Pulmonary artery endothelial cell (primary cell): ENCODE measurements at places on chromosomes 5 and 9. TPM values are rescaled to one million over a fixed set of nuclear protein-coding genes. Genes with fewer than 3 reads are reported as not detected.

DNA sequence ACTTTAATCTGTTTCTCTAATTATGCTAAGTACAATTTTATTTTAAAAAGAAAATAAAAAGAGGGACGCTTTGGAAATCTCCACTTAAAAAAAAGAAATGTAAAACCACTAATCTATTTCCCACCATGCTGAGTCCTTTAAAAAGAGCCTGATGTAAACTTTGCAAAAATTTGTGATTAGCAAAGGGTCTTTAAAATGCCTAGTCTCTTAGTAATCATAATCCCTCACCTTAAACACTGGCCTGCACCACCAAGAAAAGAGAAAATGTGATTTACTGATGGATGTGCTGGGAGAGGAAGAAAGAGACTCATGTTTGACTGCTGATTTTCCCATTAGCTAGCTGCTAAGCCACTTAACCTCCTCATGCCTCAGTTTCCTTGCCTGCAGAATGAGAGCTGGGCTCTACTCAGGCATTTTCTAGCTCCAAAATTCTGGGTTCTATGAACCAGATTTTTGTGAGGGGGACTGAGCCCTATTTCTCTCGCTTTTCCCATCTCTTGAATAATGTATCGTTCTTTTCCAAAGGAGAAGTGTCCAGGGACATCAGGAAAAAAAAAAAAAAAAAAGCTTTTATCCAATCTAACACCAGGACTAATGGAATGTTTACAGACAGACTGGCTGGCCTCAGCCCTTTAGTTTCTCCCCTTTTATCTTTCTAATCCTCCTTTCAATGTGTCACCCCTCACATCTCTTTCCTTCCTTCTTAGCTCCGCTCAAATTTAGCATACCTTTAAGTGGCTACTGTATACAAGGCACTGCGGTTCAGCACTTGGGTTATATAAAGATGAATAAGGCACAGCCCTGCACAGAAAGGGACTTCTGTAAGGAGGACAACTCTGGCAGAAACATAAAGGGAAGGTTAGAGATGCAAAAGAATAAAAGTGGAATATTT lies 312.4 kb downstream of the ARL15 start:
- DNase-seq = no peak

- DNase-seq = no peak
These were observed 45.5 kb downstream of the CTSL start for GRCh38 chr9:87771316-87772006.

- no peak for DNase-seq
These were observed 44.7 kb downstream of the CCL28 start for GRCh38 chr5:43367453-43367852.

- DNase-seq = no peak
These were observed 140.7 kb downstream of the MTX3 start for GRCh38 chr5:79850316-79850822.

DNA sequence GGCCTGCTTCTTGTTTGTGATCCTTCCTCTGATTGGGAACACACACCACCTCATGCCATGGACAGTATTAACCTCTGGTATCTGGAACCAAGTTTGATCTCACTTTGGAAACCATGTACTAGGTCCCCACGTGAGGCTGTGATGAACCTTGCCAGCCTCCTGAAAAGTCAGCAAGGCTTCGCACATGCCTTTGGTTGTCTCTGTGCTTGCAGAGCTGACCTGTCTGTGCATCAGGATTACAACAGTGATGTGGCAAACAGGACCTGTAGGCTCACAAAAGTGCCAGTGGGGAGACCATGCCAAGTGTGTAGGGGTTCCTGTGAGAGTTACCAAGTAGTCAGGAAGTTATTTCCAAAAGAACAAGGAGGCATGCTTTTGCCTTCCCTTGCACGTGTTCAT lies 1.4 kb downstream of the ACO1 start:
- DNase-seq = no peak

- DNase-seq = no peak
These were observed 74.3 kb downstream of the NNT start for GRCh38 chr5:43677253-43677652.

- DNase-seq = no peak
These were observed 6.2 kb downstream of the MAPKAP1 start for GRCh38 chr9:125700791-125701190.

DNA sequence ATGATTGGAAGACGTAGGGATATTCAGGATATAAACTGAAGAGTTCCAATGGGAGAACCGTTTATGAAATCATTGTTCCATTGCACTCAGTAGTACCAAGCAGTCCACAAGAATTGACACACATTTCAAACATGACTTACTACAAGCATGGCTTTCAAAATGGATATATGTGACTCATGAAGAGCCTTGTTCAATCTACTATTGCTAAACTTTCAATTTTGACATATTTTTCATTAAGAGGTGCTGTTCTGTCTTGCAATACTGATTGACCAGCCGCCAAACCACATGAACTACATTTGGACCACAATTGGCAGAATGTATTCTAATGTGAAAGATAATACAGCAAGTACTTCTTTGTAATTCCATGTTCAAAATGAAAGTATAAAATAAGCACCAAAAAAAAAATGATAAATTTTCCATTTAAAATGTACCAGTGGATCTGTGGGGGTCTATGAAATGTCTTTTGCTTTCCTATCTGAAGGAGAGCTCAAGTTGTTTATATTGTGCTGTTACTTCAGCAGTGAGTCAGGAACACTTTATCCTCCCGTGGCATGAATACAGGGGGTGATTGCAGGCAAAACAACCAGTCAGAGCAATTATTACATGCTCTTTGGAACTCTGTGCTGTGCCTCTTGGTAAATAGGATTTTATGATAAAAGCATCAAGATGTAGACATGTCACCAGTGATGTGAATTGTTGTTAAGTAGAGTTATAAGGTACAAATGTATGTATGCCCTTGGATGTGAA lies 366.0 kb downstream of the ARRDC3 start:
- DNase-seq = no peak

DNA sequence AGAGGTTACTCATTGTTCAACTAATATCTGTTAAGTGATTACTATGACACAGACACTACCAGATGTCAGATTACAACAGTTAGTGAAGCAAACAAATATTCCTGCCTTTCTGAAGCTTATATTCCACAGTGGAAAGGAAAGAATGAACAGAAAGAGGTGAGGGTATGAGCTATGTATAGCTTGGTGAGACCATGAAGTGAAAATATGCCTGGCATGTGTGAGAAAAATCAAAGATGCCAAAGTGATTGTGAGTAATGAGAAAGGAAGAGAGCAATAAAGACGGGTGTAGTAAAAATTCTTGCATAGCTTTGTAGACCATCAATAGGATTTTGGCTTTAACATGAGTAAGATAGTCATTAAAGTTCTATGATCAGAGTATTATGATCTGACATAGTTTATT lies 734.5 kb upstream of the NUDT12 start:
- no peak for DNase-seq

- DNase-seq = no peak
These were observed 5.6 kb downstream of the ADGRD2 start for GRCh38 chr9:124455820-124456219.

DNA sequence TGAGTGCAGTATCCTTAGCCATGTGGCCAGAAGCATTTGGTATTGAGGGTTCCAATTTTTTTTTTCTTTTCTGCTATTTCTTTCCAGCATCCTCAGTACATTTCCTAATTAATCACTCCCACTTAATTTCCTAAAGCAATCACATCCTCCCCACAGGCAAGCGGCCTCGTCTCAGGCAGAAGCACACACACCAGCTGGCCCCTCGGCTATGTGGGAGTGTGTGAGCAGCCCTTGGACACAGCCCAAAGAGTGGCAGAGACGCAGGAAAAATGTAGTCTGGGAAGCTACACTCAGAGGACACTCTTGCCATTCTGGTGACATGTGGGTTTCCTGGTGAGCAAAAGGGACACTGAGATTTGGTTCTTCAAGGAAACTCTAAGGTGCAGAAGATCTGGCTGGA lies 20.7 kb downstream of the SLIT3 start:
- DNase-seq = no peak

- DNase-seq = no peak
These were observed at the start of gene ARL10 for GRCh38 chr5:176365351-176366231. Gene ARL10, plus strand, starts transcription at chr5:176365487. Its CDS starts 77 bp downstream, at chr5:176365564.

GRCh38 chr5:90810211-90810610 lies 251.6 kb downstream of the ADGRV1 start:
- DNase-seq = no peak

DNA sequence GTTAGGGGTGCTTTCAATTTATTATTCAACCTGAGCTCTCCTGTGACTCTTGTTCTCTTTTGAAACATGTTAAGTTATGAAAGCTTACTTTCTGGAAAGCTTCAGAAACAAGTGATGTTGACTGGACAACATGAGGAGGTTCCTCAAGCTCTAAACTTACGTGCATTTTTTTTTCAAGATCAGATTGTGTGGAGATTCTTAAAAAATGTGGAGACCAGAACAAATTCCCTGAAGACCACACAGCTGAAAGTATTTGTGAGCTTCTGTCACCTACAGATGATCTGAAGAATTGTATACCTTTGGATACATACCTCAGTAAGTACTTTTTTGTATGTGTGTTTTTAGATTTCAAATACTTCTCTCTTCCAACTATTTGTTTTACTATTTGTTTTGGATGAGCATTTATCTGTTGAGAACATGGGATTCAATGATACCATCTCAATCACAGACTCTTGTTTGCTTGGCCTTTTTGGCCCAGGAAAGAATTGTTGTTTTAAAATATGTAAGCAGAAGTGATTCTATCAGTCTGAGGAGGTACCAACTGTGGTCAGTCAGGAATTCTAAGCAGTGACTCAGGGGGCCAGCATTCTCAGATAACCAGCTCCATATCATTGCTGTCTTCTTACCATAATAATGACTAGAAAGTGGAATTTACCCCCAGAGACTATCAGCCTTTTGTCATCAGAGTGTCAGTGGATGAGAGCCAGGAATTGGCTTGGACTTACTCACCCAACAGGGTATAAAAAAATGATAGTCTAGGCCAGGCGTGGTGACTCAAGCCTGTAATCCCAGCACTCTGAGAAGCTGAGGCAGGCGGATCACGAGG lies 34.4 kb upstream of the GLIPR2 start:
- DNase-seq = peak; percentile 74

GRCh38 chr5:10726913-10727517 lies 34.0 kb downstream of the DAP start:
- DNase-seq = no peak

DNA sequence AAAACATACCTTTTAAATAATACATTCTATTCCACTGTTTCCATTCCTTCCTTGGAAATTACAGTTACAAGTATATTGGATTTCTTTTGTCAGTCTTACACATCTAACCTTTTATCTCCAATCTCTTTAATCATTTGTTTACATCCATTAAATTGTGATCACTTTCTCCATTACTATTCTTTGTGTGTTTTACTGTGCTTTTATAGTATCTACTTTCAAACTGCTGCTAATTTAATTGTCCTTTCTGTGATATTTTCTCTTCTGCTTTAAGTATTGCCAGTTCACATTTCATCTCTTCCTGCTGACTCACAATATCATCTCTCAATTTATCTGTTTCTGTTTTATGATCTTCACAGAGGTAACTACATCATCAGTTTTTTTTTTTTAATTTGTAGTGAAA lies 39.6 kb downstream of the AGTPBP1 start:
- no peak for DNase-seq

DNA sequence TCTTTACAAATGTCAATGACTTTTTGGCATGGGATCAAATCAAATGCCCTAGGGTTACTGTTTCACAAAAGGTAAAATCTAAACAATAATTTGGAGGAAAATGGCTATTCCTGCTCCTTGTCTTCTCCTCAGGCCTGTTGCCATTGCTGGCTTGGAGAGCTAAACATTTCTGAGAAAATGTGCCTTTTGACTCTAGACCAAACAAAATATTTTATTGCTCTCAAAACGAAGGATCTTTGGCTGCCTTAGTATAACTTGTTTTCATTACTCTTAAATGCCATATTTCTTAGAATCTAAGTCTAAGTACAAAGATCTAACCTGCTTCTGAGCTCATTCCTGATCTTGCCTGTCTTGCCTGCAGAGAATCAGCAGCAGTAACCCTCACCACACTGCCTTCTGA lies 116.6 kb downstream of the MUSK start:
- DNase-seq = no peak

GRCh38 chr5:150214289-150214688 lies 24.4 kb downstream of the SLC6A7 start:
- no peak for DNase-seq

GRCh38 chr5:173175523-173175922 lies 31.2 kb downstream of the BNIP1 start:
- DNase-seq = no peak

- no peak for DNase-seq
These were observed 722 bp upstream of the DCP2 start for GRCh38 chr5:112975721-112976431.

- no peak for DNase-seq
These were observed 117.1 kb downstream of the DAB2IP start for GRCh38 chr9:121768416-121769015.

GRCh38 chr5:90311401-90311800 lies 98.2 kb downstream of the CETN3 start:
- no peak for DNase-seq

DNA sequence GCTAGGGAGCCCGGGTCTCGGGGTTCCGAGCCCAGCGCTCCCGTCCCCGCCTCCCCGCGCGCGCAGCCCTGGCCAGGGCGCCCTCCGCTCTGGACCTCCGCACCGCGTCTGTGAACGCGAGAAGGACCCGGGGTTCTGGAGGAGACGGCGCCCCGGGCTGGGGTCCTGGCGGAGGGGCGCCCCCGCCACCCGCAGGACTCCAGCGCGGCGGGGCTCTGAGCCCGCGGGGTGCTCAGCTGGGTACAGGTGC lies 431 bp downstream of the TMOD1 start:
- DNase-seq = no peak

The OCLN gene
- 14.0 and 36.5 TPM in 2 replicates for total RNA-seq

The GABRG2 gene
- total RNA-seq = not detected in 2 replicates

The C5orf34 gene
- 4.2 and 5.4 TPM in 2 replicates for total RNA-seq

The TMEM215 gene
- under 0.01 and 0.18 TPM in 2 replicates for total RNA-seq

The PAPPA gene
- total RNA-seq = under 0.01 and 0.07 TPM in 2 replicates

The PAXX gene
- total RNA-seq = 17.8 and 18.0 TPM in 2 replicates
